NCI-H1092 treated with DMSO at 0.1 percent for 48 hours (cell line): ENCODE measurements at places on chromosomes 3 and 15.
A peak's percentile ranks its signal among the peaks of the same experiment; 100 is the strongest.

- DNase-seq, result no peak
Measured at GRCh38 chr3:189229196-189229828, 57.5 kb downstream of the TPRG1 start.

GRCh38 chr3:138070006-138070405, 45.4 kb downstream of the DZIP1L start:
- no peak for DNase-seq

- no peak for DNase-seq
Measured at GRCh38 chr15:77596821-77597803, 35.6 kb downstream of the LINGO1 start.

DNA sequence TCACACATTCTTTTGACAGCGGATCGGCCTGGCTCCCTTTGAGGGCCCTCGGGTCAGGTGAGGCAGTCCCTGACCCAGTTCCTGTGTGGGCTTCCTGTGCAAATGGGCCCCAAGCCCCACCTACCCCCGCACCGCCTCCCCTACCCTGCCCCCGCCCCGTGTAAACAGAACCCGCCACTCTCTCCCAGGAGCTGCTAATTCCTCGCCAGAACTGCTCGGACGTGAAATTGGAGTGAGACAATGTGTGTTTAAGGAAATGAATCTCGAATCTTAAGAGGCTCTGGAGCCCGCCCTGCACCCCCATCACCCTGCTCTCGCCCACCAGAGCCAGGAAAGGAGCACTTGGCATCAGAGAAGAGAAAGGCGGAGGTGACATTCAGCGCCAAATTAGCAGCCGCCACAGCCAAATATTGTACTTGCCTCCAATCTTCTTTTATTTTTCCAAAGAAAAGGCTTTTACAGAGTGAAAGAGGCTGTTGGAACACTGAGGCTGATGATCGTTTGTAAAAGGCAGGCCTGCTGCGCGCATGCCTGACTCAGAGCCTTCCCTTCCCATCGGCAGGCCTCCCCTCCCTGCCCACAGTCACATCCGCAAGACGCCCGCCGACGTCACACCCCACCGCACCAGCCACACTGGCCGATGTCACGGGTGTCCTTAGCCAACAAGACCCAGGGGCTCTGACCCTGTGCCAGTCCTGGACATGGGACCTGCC, 53.1 kb downstream of the CACNA2D2 start:
- peak; percentile 56 for DNase-seq

GRCh38 chr3:172750069-172750367, 508 bp upstream of the ECT2 start:
- DNase-seq, result no peak

- no peak for DNase-seq
Measured at GRCh38 chr15:66730168-66731021, 28.4 kb downstream of the SMAD6 start.

DNA sequence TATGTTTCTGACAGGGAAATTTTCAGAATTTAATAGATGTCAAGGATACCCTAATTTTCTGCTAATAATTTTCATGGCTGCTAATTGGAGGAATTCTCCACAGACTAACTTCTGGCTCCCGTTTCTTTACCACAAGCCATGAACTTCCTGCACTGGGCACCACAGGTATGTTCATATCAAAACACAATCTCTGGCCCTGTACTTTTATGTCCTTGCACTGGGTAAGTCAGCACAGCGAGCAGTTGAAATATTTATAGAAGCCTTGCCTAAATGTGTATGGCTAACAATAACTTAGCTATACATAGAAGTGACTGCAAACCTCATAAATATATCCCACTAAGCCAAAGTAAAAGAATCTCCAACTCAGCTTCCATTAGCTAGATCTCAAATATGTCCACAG, 246.9 kb downstream of the ZIC1 start:
- DNase-seq, result no peak

DNA sequence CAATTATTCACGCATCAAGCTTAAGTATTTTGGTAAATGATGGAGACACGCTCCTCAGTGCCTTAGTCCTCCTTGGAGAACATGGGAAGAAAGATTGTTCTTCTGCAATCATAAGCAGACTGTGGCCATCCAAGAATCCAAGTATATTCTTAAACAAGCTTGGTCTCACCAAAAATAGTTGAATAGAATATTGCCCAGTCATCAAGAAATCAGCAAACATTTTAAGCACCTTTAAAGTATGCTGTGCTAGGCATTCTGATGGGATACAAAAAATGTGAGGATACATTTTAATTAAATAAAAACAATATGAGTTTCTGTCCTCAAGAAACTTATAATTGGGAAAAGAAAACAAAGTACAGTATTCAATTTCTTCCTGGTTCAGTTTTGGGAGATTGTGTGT, 445.5 kb downstream of the CNTN4 start:
- no peak for DNase-seq

DNA sequence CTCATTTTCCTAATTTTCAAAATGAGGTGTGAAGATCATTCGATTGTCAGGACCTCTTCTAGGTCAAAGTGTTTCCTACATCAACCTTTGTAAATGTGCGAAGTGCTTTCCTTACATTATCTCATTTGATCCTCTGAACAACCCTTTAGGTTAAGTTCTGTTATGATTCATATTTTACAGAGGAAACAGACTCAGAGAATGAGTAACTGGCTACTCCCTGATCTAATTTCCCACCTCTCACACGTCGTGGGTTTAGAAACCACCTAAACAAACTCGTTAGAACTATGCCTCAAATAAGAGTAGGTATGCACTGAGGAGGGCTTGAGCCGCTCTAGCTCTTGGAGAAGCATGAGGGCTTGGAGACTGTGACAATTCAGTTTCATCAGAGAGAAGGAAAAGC, 148.6 kb downstream of the CD47 start:
- no peak for DNase-seq

GRCh38 chr15:61057830-61058529, 171.1 kb downstream of the RORA start:
- no peak for DNase-seq

GRCh38 chr15:76334438-76335306, 1.9 kb upstream of the ISL2 start:
- DNase-seq, result no peak

GRCh38 chr15:38768970-38769369, 204.4 kb upstream of the RASGRP1 start:
- DNase-seq, result no peak

DNA sequence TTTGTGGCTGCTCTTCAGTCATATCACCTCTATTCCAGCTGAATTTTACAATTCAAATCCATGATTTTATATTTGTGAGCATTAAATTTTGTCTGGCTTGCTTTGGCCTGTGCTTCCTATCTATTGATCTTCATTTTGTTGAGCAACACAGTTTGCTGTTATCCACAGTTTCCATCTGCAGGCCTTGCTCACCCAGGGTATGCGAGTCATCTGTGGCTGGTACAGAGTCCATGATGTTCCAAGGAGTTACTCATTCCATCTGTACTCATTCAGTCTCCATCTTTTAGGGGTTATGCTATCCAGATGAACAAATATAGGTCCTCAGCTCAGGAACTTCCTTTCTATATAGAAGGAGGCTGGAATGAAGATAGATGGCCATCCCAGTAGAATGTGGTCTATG, 70.1 kb upstream of the CCK start:
- no peak for DNase-seq
